ENCODE measurements at places on chromosomes 5 and 9.
A peak's percentile ranks its signal among the peaks of the same experiment; 100 is the strongest.

DNA sequence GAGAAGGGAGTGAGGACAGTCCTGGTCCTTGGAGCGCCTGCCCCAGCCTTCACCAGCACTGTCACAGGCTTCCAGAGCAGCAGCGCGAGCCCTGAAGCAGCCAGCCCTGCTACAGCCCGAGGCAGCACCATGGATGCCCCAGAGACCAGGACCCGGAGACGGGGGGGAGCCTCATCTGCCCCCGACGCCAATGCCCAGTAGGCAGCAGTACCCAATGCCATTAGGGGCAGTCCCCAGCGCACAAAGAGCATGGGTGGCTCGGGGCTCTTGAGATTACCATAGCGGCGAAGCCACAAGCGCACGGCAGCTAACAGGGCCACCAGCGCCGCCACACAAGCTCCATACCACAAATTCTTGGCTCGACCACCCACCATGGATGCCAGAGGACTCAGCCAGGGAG lies 4.9 kb downstream of the PIGO start:
- DNase-seq = no peak

DNA sequence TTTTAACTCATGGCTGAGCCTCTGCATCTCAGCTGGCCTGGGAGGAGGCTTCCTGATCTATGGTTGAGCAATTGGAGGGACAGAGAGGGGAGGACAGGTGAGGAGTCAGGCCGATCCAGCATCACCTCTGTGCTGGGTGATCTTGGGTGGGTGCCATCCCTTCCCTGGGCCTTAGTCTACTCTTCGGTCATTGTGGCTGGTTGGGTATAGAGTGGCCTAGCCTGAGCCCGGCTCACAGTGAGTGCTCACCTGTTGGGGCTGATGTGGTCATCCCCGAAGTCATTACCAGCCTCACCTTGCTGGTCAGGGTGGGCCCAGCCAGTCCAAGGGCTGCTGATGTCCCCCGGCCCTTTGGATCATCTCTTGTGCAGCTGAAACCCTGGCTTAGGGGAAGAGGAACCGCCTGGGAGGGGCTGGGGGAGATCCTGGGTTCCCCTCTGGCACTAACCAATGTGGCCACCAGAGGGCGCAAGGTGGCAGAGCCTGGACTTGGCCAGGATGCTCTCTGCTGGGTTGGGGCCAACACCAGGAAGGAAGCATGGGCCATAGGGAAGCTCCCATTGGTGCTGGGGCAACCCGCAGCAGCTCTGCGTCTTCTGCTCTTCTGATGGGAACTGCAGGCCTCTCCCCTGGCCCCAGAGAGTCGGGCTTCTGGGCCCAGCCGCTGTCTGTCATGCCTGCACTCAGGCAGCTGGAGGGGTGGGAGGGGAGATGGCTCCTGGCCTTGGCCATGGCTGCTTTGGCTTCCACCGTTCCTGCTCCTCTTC lies 17.3 kb upstream of the ODF2 start:
- DNase-seq = peak; percentile 81

GRCh38 chr5:169667896-169668674 lies 31.0 kb downstream of the DOCK2 start:
- peak; percentile 21 for DNase-seq

DNA sequence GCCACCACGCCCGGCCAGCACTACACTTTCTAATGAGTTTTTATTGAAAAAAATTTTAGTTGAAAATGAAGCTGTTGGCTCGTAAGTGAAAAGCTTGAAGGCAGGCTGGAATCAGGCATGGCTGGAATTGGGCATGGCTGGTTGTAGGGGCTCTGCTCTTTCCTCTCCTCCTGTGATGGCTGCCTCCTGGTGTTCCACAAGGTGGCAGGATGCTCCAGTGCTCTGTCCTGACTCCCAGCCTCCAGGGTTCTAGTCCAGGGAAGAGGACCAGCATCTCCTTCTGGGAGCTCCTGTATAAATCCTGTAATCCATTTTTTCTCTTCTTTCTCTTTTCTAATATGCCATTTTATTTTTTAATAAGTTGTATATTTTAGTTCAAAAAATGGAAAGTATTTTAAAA lies 57.2 kb upstream of the DHFR start:
- peak; percentile 49 for DNase-seq

DNA sequence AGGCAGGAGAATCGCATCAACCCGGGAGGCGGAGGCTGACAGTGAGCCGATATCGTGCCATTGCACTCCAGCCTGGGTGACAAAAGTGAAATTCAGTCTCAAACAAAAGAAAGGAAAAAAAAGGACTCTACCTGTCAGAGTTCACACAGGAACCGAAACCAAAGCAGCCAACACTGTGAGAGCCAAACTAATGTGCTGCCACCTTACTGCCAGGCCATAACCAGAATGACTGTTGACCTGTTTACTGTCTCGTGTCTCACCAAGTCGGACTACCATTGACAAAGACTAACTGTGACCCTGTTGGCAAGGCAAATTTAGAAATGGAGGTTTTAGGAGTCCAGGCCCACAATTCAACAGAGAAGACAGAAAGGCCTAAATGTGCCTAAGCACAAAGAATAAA lies 112.4 kb downstream of the ANXA2R start:
- no peak for DNase-seq

- no peak for DNase-seq
These were observed at the start of gene DMRT3 for GRCh38 chr9:976258-976942. TSS of gene DMRT3 (plus strand) at chr9:976655. CDS start at chr9:977002, 347 bp downstream.

DNA sequence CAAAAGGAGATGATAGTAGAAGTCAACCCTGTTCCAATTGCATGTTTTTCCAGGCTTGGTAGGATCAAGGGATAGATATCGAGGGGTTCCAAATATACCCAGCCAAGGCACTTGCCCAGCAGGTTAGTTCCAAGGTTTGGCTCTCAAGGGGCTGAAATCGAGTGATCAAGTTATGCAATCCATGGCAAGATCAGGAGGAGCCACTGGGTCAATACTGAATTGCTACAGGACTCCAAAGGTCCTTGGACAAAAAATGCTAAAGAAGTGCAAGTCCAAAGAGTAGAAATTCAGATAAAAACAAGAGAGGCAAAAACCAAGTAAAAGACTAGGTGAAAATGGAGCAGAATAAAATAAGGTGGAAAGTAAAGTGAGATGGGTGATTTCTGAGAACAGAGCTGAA lies 179.1 kb upstream of the RFX3 start:
- DNase-seq = no peak

- peak; percentile 25 for DNase-seq
These were observed 123.5 kb downstream of the SCAMP1 start for GRCh38 chr5:78483809-78484521.

- DNase-seq = no peak
These were observed 13.9 kb upstream of the LPCAT1 start for GRCh38 chr5:1537603-1538154.

DNA sequence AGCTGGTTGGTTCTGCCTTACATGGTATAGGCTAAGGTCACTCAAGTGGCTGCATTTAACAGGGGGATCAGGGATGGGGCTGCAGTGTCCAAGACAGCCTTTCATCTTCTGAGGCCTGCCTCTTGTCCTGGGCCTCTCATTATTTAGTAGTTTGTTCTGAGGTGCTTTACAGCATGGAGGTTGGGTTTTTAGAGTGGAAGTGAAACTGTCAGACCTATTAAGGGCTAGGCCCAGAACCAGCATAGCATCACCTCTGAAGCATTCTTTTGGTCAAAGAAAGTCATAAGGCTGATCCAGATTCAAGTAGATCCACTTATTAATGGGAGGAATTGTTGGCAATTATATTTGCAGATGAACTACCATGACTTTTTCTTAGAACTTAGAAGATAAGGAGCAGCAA lies 146.0 kb upstream of the NMUR2 start:
- DNase-seq = no peak

- no peak for DNase-seq
These were observed 219.9 kb upstream of the TMEM161B start for GRCh38 chr5:88488561-88488960.

- peak; percentile 46 for DNase-seq
These were observed 3.2 kb upstream of the NSD1 start for GRCh38 chr5:177130211-177131018.

GRCh38 chr5:123505633-123506032 lies 6.3 kb upstream of the CSNK1G3 start:
- no peak for DNase-seq

DNA sequence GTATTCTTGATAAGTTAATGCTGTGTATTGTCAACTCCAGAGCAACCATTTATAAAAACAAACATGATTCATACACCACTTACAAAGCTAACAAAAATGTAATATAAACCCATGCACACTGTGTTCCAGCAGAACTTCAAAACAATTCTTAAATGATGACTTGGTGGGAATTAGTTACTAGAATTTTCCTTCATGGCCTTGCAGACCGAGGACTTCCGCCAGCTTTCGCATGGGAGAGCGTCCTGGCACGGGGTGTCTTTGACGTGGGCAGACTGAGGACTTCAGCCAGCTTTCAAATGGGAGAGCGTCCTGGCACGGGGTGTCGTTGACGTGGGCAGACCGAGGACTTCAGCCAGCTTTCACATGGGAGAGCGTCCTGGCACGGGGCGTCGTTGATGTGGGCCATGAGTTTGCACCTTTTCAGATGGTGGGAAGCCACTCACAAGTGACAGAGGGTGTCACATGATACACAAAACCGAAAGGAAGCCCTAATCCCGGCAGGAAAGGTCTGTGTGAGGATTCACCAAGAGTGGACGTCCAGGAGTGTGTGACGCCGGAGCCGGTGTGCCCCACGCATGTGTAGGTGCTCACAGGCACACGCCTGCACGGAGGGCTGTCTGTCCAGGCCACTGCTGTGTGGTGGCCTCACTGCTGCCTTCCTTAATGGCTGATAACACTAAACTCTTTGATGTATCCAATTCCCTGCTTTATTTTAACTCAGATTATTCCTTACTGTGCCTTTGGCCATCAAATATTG lies 211.3 kb upstream of the IRX4 start:
- no peak for DNase-seq

- DNase-seq = no peak
These were observed 27.9 kb downstream of the DEPDC1B start for GRCh38 chr5:60671899-60672692.

DNA sequence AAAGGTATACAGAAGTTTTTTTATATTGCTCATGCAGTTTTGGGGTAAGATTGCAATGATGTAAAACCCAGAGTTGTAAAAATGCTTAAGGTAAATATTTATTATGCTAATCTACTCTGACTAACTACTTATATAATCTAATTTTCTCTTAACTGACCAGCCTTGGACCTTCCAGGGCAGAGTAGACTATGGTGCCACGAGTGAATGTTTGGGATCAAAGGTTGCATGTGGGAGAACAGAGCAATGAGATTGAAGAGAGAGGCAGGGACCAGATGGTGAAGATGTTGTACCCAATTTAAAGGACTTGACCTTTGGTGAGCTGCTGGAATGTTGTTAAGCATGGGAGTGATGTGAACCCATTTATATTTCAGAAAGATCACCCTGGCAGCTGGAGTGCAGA lies 34.8 kb upstream of the PANK3 start:
- no peak for DNase-seq

GRCh38 chr9:93231716-93232115 lies 47.8 kb downstream of the WNK2 start:
- no peak for DNase-seq

- DNase-seq = no peak
These were observed 302.7 kb downstream of the PIK3R1 start for GRCh38 chr5:68518286-68518685.

- peak; percentile 94 for DNase-seq
These were observed 14.7 kb downstream of the COL15A1 start for GRCh38 chr9:98958271-98958984.

GRCh38 chr5:139676406-139676805 lies 28.3 kb downstream of the CXXC5 start:
- no peak for DNase-seq

- peak; percentile 21 for DNase-seq
These were observed 6.4 kb upstream of the NOL6 start for GRCh38 chr9:33480106-33480505.

- DNase-seq = no peak
These were observed 2.8 kb upstream of the SARDH start for GRCh38 chr9:133740911-133741310.

- peak; percentile 98 for DNase-seq
These were observed 650.3 kb downstream of the CCDC171 start for GRCh38 chr9:16202914-16203728.

GRCh38 chr5:891117-891836 lies 1.3 kb downstream of the BRD9 start:
- DNase-seq = no peak

GRCh38 chr9:133727277-133727875 lies 10.8 kb downstream of the SARDH start:
- no peak for DNase-seq

GRCh38 chr5:108259306-108259705 lies 122.6 kb downstream of the FBXL17 start:
- DNase-seq = peak; percentile 37

DNA sequence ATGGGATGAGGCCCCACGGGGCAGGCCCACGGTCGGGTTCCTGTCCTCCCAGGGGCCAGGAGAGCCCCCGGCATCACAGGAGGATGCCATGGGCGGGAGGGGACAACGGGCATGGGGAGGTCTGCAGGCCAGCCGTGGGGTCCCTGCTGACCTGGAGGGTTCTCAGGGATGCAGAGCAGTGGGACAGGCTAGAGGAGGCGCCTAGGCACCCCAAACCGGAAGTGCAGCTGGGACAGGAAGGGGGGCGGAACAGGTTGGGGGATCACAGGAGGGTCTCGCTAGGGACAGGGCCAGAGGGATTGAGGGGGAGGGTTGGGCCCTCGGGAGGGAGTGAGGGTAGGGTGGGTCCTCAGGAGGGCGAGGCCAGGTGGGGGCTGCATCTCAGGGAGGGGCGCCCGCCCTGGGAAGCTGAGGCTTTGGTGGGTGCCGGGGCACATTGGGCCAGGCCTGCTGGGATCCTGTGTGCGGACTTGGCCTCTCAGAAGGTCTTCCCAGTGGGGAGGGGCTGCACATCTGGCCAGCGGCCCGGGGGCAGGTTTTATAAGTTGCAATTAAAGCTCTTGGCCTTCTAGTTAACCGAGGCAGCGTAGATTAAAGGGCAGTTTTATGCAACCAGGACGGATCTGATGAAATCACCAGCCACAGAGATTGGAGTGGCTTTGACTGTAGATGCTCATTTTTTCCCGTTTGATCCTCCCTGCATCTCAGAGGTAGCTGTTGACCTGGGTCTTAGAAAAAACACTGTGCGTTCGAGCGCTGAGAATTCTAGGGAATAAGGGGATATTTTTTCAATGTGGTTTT lies 20.1 kb downstream of the NKD2 start:
- no peak for DNase-seq

DNA sequence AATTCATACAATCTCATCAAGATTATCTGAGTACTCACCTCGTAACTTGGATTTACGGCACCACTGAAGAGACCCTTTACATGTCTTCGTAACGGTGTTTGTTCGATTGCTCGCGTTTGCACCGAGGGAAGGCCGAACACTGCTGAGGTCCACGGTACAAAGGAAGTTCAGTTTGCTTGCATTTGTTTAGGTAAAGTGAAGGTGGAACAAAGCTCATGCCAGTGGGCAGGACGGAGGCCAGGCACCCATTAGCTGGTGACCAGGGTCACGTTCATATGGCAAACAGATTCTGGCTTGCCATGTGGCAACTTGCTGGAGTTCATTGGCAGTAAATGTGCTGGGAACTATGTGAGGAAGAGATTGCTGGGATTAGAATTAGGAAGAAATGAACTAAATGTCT lies 164.8 kb downstream of the MACROH2A1 start:
- no peak for DNase-seq

GRCh38 chr5:16582081-16582480 lies 34.7 kb downstream of the RETREG1 start:
- no peak for DNase-seq

GRCh38 chr5:107219993-107220392 lies 450.7 kb downstream of the EFNA5 start:
- DNase-seq = no peak

GRCh38 chr9:13291718-13292117 lies 12.2 kb upstream of the MPDZ start:
- no peak for DNase-seq
